Cardiac septum (tissue), 1 donor: ENCODE measurements at places on chromosomes 16 and 17. TPM values are rescaled to one million over a fixed set of nuclear protein-coding genes. Genes with fewer than 3 reads are reported as not detected.

GRCh38 chr16:86783636-86784626, 205.6 kb downstream of the FOXL1 start:
- DNase-seq, result no peak

The TBC1D3D gene
- 0.35 TPM for total RNA-seq

GRCh38 chr17:57166803-57167202, 81.8 kb downstream of the AKAP1 start:
- no peak for DNase-seq

The GPR142 gene
- total RNA-seq, result 0.16 TPM

The VASN gene
- total RNA-seq, result 6.3 TPM

The PRSS53 gene
- 0.59 TPM for total RNA-seq

The MIEF2 gene
- 28.0 TPM for total RNA-seq

The FOXF1 gene
- 0.16 TPM for total RNA-seq

The ZFPM1 gene
- 9.6 TPM for total RNA-seq

- DNase-seq, result no peak
These were observed 14.5 kb downstream of the CYB561 start for GRCh38 chr17:63431618-63431938.

The HYDIN gene
- total RNA-seq, result 2.6 TPM

The DOC2B gene
- 6.4 TPM for total RNA-seq
